Gastrocnemius medialis (tissue), 4 donors: ENCODE measurements at places on chromosomes 7 and 10. TPM values are rescaled to one million over a fixed set of nuclear protein-coding genes. Genes with fewer than 3 reads are reported as not detected.

- no peak overlapping the region for H3K4me3 ChIP-seq
- no peaks in the 10 kb centered on the region for H3K4me1 ChIP-seq
- no peak overlapping the region for H3K27ac ChIP-seq
Observed at GRCh38 chr7:142528608-142529408, 220.5 kb upstream of the PRSS1 start.

- DNase-seq = no peak
- no peaks in the 10 kb centered on the region for H3K27me3 ChIP-seq
- H3K36me3 ChIP-seq = no peaks in the 10 kb centered on the region
- no peak overlapping the region for H3K27ac ChIP-seq
- H3K4me1 ChIP-seq = peaks cover 10% of the 10 kb centered on the region
Observed at GRCh38 chr7:139095194-139095659, 14.3 kb downstream of the ZC3HAV1 start.

GRCh38 chr10:16792675-16793074 is 24.5 kb downstream of the RSU1 start:
- H3K27me3 ChIP-seq = no peaks in the 10 kb centered on the region
- H3K36me3 ChIP-seq = no peaks in the 10 kb centered on the region
- DNase-seq = no peak
- H3K27ac ChIP-seq = no peak overlapping the region

DNA sequence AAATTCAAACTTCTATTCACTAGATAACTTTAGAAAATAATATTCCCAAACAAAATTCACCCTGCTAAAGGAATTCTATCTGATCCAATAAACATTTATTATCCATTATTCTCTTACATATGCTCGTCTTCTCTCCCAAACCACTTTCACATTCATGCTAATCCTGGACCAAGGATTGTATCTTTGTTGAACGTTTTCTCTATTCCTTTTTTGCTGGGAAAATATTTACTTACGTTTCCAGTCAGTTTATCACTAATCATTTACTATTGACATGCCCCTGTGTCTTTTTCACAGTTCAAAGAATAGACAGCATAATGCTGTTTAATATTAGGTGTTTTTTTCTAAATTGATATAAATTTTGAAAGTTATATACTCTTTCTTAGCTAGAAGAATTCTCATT is 3.2 kb downstream of the TEX47 start:
- no peaks in the 10 kb centered on the region for H3K36me3 ChIP-seq
- H3K27me3 ChIP-seq = no peaks in the 10 kb centered on the region
- DNase-seq = no peak
- no peaks in the 10 kb centered on the region for H3K4me1 ChIP-seq
- H3K4me3 ChIP-seq = no peak overlapping the region
- no peak overlapping the region for H3K27ac ChIP-seq

DNA sequence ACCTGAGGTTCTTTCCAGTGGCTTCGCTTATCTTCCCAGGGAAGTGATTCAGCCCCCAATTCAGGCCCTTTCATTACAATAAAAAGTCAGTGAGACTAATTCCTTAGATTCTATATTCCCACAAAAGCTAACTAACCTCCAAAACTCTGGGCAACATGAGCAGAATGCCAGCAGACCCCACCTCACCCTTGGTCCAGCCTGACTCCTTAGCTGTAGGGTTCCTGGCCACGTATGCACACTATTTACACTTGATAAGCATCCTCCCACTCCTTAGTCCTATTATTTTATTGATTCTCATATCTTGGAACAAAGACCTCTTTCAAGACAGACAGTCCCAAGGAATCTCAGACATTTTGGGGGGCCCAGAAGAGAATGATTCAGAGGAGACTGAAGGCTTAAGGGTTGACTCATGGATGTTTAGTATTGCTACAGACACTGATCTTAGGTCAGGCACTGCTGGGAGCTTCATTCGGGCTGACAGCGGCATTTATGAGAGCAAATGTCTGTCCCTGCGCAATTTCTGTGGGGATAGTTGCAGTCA is 162.6 kb upstream of the GDF10 start:
- H3K4me1 ChIP-seq = no peaks in the 10 kb centered on the region
- no peaks in the 10 kb centered on the region for H3K36me3 ChIP-seq

DNA sequence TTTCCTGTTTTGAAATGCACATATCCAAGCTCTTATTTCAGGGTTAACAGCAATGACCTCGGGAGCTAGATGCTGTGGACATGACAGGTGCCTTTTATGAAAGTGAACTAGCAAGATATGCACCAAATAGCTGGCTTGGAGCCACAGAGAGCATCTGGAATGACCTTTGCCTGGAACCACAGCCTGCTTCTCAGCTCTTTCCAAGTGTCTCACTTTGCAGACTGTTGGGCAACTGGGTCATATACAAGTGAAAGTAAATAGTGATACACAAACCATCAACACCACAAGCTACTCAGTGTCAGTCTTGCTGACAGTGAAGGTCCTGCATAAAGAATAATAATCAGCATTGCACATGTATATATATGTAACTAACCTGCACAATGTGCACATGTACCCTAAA is 183.5 kb downstream of the RNF133 start:
- H3K4me3 ChIP-seq = no peak overlapping the region
- H3K27me3 ChIP-seq = no peaks in the 10 kb centered on the region
- H3K27ac ChIP-seq = no peak overlapping the region

- no peak for DNase-seq
- no peak overlapping the region for H3K4me3 ChIP-seq
- peak overlapping the region; percentile 94 for H3K27ac ChIP-seq
- H3K36me3 ChIP-seq = no peaks in the 10 kb centered on the region
- H3K27me3 ChIP-seq = no peaks in the 10 kb centered on the region
- H3K4me1 ChIP-seq = peaks cover 22% of the 10 kb centered on the region
Observed at GRCh38 chr10:68088740-68089139, 13.7 kb upstream of the HERC4 start.

- no peaks in the 10 kb centered on the region for H3K27me3 ChIP-seq
- H3K27ac ChIP-seq = no peak overlapping the region
- no peak overlapping the region for H3K4me3 ChIP-seq
- no peak for DNase-seq
- H3K4me1 ChIP-seq = peaks cover 19% of the 10 kb centered on the region
Observed at GRCh38 chr10:19998482-19998881, 182.2 kb downstream of the PLXDC2 start.

DNA sequence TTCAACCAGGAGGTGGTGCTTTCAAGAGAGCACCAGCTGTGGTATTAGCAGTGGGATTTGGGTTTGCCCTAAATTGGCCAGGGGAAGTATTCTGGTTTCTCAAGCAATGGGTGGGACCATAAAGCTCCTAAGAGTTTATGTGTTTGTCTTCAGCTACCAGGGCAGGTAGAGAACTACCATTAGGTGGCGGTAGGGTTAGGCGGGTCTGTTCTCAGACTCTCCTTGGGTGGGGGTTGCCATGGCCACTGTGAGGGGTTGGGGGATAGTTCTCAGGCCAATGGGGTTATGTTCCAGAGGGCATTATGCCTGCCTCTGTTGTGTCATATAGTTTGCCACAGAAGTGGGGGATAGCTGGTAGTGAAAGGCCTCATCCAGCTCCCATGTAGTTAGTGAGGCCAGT is 47.7 kb upstream of the BICC1 start:
- no peak overlapping the region for H3K27ac ChIP-seq
- no peaks in the 10 kb centered on the region for H3K27me3 ChIP-seq

- no peak overlapping the region for H3K4me3 ChIP-seq
- no peaks in the 10 kb centered on the region for H3K27me3 ChIP-seq
- no peaks in the 10 kb centered on the region for H3K36me3 ChIP-seq
- no peak for DNase-seq
- peak overlapping the region; percentile 0 for H3K27ac ChIP-seq
Observed at GRCh38 chr7:30906014-30906413, 5.6 kb upstream of the AQP1 start.

- no peak for DNase-seq
- no peaks in the 10 kb centered on the region for H3K36me3 ChIP-seq
- H3K4me3 ChIP-seq = no peak overlapping the region
- H3K27me3 ChIP-seq = no peaks in the 10 kb centered on the region
Observed at GRCh38 chr10:45473126-45473525, 99.1 kb downstream of the ALOX5 start.

- no peaks in the 10 kb centered on the region for H3K27me3 ChIP-seq
- H3K36me3 ChIP-seq = no peaks in the 10 kb centered on the region
- no peak overlapping the region for H3K4me3 ChIP-seq
- no peaks in the 10 kb centered on the region for H3K4me1 ChIP-seq
Observed at GRCh38 chr7:41459623-41460261, 243.1 kb downstream of the INHBA start.

GRCh38 chr10:1638889-1639419 is 98.4 kb downstream of the ADARB2 start:
- H3K4me3 ChIP-seq = no peak overlapping the region
- no peaks in the 10 kb centered on the region for H3K27me3 ChIP-seq
- no peaks in the 10 kb centered on the region for H3K4me1 ChIP-seq
- DNase-seq = no peak
- H3K27ac ChIP-seq = no peak overlapping the region
- no peaks in the 10 kb centered on the region for H3K36me3 ChIP-seq

DNA sequence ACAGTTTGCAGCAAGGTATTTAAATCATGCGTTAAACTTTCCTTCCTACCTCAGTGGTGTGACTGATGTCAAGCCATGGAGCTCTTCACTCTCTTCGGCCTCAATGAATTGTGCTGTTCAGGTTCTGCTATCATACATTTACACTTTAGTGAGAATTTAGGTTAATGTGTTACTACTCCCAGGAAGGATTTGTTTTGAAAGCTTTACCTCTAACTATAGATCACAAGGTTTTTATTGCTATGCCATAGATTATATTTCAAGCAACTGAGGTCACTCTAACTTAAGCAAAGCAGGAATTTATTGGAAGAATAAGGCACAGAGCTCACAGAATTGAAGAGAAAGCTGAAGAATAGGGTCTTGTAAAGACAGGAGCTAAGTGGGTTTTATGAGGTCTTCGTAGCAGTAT is 11.0 kb upstream of the ADD3 start:
- peak overlapping the region; percentile 53 for H3K27ac ChIP-seq
- H3K36me3 ChIP-seq = no peaks in the 10 kb centered on the region
- DNase-seq = no peak
- H3K27me3 ChIP-seq = no peaks in the 10 kb centered on the region
- H3K4me1 ChIP-seq = no peaks in the 10 kb centered on the region

GRCh38 chr10:124464028-124464965 is 2.7 kb downstream of the LHPP start:
- H3K4me3 ChIP-seq = no peak overlapping the region
- H3K27me3 ChIP-seq = no peaks in the 10 kb centered on the region
- H3K36me3 ChIP-seq = no peaks in the 10 kb centered on the region
- H3K27ac ChIP-seq = no peak overlapping the region
- no peaks in the 10 kb centered on the region for H3K4me1 ChIP-seq

DNA sequence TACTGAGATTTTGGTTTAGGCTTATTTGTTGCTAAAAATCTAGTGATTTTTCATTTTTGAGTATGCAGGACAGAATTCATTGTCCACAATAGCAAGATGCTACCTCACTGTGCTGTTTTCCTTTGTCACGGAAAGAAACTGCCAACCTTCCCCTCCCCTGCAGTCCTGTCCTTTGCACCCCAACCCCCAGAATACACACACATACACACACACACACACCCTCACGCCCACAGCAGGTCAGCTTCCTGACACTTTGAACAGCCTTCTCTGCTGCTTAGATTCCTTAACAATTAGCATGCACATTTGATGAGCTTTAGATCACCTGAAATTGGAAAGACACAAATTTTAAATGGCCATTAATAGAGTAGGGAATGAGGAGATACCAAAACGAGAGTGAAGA is 32.1 kb downstream of the ARMC3 start:
- H3K27ac ChIP-seq = no peak overlapping the region
- no peak for DNase-seq
- no peaks in the 10 kb centered on the region for H3K4me1 ChIP-seq
- no peaks in the 10 kb centered on the region for H3K27me3 ChIP-seq
- H3K36me3 ChIP-seq = no peaks in the 10 kb centered on the region

GRCh38 chr7:135938563-135938962 is 38.6 kb downstream of the MTPN start:
- H3K4me1 ChIP-seq = peaks cover 69% of the 10 kb centered on the region
- no peak overlapping the region for H3K4me3 ChIP-seq
- no peak overlapping the region for H3K27ac ChIP-seq
- H3K27me3 ChIP-seq = no peaks in the 10 kb centered on the region

DNA sequence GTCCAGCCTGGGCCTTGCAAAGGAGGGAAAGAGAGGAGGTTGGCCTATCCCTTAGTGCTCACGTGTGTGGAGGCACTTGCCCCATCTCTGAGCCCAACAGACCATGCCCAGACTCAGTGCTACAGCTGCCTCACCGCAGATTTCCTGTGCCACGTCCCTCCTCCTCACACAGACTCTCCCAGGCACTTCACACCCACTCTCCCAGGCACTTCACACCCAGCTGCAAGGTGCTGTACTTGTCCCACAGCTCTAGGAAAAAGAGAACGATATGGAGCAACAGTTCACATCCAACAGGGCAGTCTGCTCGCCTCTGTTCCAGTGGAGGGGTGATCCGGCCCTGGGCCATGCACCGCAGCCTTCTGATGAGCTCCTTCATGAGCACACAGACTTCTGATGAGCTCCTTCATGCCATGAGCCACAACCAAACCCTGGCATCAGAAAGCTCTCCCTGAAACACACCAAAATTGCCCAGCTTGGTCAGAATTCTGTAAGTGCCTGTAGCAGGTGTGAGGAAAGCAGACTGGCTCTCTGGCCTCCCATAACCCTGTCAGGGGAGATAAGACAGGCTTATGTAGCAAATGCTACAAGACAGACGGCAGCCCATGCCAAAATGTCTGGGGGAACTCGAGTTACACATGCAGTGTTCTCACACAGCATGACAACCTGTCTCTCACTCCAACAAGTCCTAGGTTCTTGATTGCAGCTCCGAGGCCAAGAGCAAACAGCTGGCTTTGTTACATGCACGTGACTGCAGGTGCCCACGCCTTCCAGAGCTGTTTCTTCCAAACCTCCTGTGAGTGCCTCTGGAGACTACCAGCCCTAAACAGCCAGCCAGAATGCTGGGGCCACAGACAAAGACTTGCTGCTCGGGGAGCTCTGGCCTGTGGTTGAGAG is 348.5 kb downstream of the GRID1 start:
- H3K4me1 ChIP-seq = peaks cover 27% of the 10 kb centered on the region
- no peaks in the 10 kb centered on the region for H3K27me3 ChIP-seq
- peak; percentile 44 for DNase-seq
- H3K36me3 ChIP-seq = no peaks in the 10 kb centered on the region

- H3K27me3 ChIP-seq = no peaks in the 10 kb centered on the region
- no peak for DNase-seq
Observed at GRCh38 chr10:53833908-53834307, 967.1 kb downstream of the PCDH15 start.

- H3K27me3 ChIP-seq = no peaks in the 10 kb centered on the region
- no peak for DNase-seq
- H3K36me3 ChIP-seq = no peaks in the 10 kb centered on the region
- peaks cover 4% of the 10 kb centered on the region for H3K4me1 ChIP-seq
- H3K4me3 ChIP-seq = no peak overlapping the region
Observed at GRCh38 chr7:18420108-18420507, 75.4 kb upstream of the HDAC9 start.

DNA sequence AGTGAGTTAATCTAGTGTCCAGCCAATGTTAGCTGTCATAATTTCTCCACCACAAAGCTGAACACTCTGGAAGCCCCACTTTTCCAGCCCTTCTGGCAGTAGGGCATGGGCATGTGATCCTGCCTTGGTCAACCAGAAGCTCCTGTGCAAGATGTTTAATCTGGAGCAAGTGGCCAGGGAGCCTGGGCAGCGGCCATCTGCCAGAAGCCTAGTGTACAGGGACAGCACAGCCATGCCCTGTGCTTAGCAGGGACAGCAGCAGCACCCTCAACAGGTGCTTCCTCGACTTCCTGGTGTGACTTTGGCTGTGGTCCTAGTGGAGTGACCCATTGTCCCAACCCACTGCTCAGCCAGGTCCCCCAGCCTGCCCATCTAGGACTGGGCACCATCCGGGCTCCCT is 10.3 kb downstream of the RBP3 start:
- H3K4me1 ChIP-seq = peaks cover 11% of the 10 kb centered on the region
- H3K27me3 ChIP-seq = no peaks in the 10 kb centered on the region
- no peaks in the 10 kb centered on the region for H3K36me3 ChIP-seq
- no peak for DNase-seq

The MYO3A gene
- 0.12 TPM for total RNA-seq

The EIF4EBP2 gene
- 58.4 TPM for total RNA-seq

The AKR1C8 gene
- 0.56 TPM for total RNA-seq

The WASHC2C gene
- total RNA-seq = 18.8 TPM

The RBM20 gene
- 9.3 TPM for total RNA-seq
